ENCODE measurements at places on chromosomes 7 and 10.

- no peak for DNase-seq
Observed at GRCh38 chr10:89053555-89053954, 63.0 kb downstream of the FAS start.

- DNase-seq, result no peak
Observed at GRCh38 chr10:119713744-119714483, 11.9 kb upstream of the INPP5F start.

DNA sequence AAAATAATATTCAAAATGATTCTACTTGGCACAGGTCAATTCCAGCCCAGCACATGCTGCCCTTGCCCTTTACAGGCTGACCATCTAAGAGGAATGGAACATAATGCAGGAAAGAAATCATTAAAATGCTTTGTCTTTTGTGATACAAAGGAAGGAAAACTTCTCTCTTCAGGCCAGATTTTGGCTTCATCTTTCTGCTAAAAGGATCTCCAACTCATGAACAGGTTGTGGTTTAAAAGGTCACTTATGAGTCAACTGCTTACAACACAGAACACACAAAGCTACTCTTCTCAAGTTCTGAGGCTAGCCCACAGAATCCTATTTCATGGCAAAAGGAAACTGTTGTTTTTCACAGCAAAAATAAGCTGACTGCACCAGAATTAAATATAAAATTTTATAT is 197.1 kb downstream of the DOCK4 start:
- no peak for DNase-seq

GRCh38 chr10:3494131-3494837 is 290.7 kb downstream of the KLF6 start:
- DNase-seq, result no peak

DNA sequence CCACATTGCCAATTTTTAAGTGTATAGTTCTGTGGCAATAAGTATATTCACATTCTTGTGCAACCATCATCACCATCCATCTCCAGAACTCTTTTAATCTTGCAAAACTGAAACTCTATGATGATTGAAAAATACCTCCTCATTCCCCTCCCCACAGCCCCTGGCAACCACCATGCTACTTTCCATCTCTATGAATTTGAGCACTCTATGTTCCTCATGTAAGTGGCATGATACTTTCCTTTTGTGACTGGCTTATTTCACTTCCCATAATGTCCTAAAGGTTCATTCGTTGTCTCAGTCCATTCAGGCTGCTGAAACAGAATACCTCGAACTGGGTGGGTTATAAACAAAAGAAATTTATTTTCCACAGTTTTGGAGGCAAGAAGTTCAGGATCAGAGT is 23.4 kb upstream of the EGR2 start:
- DNase-seq, result no peak

- no peak for DNase-seq
Observed at GRCh38 chr7:50646069-50646468, 80.9 kb upstream of the DDC start.

Measured in stimulated activated CD8-positive, alpha-beta memory T cell treated with anti-CD3 and anti-CD28 coated beads, Interleukin-15, amount 100 ng/mL, for 24 hours (primary cell).